ENCODE measurements at places on chromosomes 12 and 14.
A peak's percentile ranks its signal among the peaks of the same experiment; 100 is the strongest.

DNA sequence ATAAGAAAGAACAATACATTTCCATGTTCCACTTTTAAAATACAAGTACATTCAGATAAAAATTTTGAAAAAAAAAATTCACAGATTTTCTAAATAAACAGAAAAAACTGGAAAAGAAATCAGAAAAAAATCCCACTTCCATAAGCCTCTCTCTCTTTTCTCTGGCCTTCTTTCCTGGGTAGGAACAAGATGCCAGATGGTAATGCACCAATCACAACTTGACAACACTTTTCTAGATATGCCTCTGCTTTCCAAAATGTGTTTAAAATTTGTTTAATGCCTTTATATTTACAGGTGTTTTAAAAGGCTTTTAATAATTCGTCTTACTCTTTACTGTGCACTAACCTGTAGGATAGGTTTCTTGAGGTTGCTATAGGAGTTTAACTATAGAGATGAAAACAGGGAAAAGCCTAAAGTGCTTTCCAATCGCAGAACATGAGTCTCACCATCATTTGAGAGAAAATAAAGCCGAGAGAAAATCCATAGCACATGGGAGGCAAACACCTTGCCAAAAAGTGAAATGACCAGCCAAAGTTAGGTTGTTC is 74.2 kb downstream of the TMTC1 start:
- DNase-seq = no peak

- DNase-seq = no peak
These were observed 22.2 kb downstream of the HRK start for GRCh38 chr12:116859079-116859478.

DNA sequence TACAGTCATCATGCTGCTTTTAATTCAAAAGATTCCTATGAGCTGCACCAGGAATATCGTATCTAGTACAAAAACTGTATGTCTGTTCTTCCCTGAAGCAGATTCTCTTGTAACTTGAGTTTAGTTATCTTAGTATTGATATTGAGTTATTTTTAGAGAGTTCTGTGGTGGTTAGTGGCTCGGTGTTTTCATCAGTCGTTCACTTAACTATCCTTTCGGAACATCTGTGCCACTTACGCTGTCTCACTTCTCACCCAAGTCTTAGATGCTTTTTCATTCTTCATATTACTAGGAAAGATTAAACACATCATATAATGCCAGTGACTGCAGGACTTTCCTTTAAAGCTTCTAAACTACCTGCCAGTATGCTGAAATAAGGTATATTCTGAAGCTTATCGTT is 251.0 kb downstream of the FBXL14 start:
- DNase-seq = no peak

DNA sequence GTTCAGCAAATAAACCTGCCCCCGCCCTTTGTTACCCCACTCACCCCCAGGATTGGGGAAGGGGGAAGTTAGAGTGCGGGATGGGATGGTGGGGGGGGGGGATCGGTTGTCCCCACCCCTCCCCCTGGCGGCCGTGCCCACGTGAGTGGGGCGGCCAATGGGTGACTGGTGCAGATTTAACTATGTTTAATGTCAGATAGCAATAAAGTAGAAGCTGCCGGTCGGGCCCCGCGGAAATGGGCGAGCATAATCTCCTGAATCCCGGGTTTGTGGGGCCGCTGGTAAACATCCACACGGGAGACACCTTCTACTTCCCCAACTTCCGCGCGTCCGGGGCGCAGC is at the start of gene HOXC12:
Gene HOXC12 (plus strand): TSS at position 210 of the 342 bp plus-strand sequence. CDS start 27 bp downstream, at position 237.
- no peak for DNase-seq

DNA sequence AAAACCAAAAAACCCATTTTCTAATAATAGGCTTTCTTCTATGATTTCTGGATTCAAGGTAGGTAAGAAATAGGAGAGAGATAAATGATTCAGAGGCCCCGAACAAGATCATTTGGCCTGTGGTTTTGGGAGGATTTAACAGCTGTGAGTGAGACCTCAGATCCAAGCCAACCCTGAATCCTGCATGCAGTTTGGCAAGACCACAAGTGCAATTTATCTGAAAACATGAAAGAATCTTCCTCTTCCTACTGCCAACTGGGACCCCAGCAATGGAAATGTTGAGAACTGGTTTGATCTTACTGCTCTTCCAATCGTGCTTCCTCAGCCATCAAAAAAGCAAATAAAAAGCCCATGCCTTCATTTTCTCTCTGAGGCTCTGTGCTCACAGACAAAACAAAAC is 519.7 kb upstream of the TBX3 start:
- DNase-seq = no peak

DNA sequence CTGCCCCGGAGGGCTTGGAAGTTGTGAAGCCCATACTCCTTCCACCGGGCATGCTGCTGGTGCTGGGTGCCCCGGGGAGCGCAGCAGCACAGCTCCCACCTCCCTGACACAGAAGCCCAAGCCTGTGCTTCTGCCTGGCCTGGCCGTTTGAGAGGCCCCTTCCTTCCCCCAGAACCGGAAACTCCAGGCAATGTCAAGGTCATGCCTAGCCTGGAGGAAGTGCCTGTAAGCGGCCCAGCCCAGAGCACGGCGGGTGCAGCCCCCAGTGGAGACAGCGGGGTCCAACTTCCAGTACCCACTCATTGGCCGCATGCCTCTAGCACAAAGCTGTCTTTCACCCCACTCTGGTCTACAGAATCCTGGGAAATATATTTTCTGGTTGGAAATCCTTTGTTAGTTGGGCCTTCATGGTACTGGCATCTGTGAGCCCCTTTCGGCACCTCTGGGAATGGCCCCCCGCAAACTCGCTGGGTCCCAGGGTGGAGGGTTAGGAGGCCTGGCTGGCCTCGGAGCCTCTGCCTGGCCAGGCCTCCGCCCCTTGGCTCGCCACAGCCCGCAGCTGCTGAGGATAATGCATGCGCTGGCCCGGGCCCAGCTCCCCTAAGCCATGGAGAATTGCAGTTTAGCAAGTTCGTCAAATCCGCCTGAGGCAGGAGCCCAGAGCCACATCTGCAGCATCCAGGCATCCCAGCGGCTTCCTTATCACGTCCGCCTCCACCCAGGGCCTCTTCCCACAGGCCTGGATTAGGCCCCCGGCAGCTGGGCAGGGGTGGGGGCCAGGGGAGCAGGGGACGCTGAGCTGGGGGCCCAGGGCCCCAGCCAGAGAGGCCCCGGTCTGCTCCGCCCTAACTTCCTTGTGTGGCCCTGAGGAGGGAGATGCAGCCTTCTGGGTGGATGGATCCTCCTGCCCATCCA is 48.9 kb upstream of the DLK1 start:
- DNase-seq = no peak

DNA sequence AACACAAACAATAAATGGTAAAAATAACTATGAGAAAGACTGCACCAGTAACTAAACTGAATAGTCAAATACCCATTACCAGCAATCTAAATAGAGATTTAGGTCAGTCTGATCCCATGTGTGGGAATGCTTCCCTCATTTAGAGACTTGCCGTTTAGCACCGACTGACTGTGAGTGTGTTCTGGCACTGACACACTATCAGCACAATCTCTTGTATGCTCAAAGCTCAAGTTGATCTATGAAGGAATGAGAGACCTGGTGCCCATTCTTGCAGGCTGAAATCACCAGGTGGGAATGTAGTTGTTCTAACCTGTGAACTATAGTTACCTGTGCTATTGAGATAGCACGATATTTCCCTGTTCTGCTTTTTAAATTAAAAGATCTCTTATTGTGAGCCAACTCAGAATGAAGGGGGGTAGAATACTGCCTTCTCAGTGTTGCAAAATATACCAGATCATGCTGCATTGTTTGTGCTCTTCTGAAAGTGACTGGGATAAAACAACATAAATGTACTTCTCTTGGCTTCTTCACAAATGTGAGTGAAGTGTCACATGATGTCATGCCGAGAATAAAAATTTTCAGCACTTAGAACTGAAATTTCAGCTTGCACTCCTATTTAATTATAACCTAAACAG is 99.6 kb downstream of the LIN7A start:
- no peak for DNase-seq

DNA sequence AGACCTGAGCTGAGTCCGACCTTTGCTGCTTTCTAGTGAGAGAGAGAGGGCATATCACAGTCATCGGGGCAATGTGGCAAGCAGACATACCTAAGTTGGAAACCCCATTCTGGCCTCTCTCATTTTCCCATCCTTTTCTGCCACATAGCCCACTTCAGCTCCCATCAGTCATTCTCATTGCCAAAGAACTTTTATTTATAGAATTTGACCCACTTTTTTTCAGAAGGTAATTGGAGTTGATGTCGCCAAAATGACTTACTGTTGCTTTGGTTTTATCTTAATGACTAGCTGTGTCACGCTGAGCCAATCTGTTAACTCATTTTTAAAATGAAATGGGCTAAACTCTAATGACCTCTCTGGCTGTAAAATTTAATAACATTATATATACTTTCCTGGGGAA is 63.9 kb upstream of the RMST start:
- DNase-seq = no peak

GRCh38 chr14:95472819-95473251 is 43.6 kb downstream of the SYNE3 start:
- DNase-seq = no peak

DNA sequence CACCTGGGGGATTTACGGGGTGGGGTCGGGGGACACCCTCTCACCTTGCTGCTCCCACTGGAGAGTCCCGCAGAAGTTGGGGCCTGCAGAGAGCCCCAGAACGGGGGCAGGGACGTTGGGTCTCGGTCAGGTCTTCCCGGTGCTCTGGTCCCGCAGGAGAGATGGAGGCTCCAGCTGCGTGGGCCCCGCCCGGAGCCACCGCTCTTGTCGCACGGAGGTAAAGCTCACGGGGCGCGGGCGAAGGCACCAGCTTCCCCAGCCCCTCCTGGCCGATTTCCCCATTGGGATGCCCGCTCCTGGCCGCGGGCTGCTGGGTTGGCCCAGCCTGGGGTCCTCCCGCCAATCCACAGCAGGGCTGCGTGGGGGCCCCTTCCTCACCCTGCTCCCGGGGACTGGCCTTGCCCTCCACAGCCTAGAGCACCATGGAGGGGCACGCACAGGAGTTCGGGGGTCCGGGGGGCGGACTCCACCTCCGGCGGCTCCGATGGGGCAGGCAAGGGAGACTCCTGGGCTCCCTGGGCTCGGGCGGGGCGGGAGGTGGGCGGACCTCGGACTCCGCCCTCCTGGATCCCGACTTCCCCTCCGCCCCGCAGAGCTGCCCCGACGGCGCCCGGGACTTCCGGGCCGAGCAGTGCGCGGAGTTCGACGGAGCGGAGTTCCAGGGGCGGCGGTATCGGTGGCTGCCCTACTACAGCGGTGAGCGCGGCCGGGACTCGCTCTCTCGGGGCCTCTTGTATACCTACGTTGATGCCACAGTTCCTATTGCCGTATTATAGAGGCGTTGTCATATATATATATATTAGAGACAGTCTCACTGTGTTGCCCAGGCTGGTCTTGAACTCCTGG is 8.4 kb downstream of the PAPLN start:
- peak; percentile 80 for DNase-seq

GRCh38 chr14:101173698-101174521 is 270.4 kb upstream of the RTL1 start:
- DNase-seq = no peak

- DNase-seq = no peak
These were observed 59.7 kb downstream of the SLC38A1 start for GRCh38 chr12:46209170-46209569.

DNA sequence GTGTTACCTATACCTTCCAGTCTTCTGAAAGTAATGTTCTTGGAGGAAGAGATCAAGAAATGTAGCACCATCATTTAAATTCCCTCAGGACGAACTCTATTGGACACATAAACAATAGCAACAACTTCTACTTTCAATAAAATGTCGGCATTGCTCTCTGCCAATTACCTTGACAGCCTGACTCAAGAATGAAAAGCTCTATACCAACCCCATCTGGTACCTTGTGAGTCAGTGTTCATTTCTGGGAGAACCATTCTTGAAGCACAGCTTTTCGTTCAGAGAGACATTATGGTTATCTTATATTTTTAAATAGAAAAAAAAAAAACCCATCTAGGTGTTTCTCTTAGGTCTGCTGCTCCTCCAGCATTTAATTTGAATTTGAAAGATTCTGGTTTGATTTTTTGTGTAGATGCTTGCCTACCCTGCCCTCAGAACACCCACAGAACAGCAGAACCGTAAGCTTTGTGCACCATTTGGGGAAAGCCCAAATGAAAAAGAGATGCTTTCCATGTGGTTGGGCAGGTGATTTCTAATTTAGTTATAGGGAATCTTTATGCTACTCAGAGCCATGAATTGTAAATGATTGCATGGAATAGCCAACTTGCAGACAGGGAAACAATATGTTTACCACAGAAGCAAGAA is 156.0 kb downstream of the SAMD4A start:
- no peak for DNase-seq

GRCh38 chr12:127893895-127894609 is 372.9 kb upstream of the TMEM132C start:
- DNase-seq = no peak

DNA sequence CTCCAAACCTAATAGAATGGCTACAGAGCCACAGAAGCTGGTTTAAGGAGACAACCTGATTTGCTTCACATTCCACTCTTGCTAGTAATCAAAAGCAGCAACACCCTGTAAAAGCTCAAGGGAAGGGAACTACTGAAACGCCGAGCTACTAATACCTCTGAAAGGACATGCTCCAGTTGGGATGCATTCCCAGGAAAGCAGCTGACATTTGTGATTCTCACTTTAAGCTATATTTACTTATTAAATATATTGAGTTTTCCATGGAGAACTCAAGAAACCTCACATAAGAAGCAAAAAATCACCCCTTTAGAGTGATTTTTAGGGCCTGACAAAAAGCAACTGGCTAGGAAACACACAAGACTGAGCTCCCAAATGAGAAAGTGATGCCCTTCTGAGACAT is 1073.0 kb upstream of the FLRT2 start:
- DNase-seq = no peak

- peak; percentile 30 for DNase-seq
These were observed 34.4 kb downstream of the TTC7B start for GRCh38 chr14:90781876-90782275.

DNA sequence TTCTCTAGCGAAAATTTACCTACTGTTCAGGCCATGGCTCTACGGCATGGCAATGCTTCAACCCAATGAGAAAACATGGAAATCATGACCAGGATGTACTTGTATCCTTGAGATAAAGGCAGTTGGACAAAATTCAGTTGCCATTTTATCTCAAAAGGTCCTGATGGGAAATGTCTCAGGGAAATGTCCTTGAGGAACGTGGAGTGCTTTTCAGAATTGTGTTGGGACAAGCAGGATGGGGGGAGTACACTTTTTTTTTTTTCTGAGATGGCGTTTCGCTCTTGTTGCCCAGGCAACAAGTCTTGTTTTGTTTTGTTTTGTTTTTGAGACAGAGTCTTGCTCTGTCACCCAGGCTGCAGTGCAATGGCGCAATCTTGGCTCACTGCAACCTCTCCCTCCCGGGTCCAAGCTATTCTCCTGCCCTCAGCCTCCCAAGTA is 86.8 kb upstream of the EIF5 start:
- DNase-seq = no peak

DNA sequence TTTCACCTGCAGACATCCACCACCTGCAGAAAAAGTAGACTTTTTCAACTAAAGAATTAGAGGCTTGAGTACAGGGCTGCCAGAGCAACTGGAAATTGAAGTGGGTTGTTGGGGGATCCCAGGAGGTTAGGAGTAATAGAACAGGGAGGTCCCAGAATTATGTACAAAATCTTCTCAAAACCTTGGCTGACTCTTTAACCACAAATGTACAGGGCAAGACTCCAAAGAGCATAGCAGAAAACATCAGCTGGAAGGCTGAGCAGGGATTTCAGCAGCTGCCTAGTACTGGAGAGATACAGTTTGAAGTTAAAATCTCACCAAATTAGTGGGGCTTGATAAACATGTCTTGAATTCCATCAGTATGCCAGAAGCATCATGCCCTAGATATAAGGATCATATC is 191.6 kb downstream of the CRADD start:
- no peak for DNase-seq

Data from ascending aorta (tissue), 2 donors.